Putamen (tissue), 1 donor: ENCODE measurements at places on chromosomes 2 and 18.

- DNase-seq = no peak
These were observed 97.8 kb downstream of the ZFP36L2 start for GRCh38 chr2:43128559-43128955.

GRCh38 chr18:57931038-57931437, 113.0 kb upstream of the NEDD4L start:
- no peak for DNase-seq

DNA sequence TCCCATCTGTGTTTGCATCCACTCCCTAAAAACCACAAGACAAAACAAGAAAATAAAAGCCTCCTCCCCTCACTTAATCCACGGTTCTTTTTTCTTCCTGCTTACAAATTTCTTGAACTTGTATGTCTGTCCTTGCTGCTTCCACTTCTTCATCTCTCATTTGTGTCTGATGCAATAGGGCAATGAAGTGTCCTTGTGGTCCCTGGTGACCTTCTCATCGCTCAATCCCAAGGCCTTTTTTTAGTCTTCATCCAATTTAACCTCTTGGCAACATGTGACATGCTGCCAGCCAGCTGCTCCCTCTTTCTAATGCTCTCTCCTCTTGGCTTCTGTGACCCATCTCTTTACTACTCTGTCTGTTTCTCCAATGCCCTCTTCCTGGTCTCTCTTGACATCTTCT, 87.6 kb downstream of the SEMA4F start:
- no peak for DNase-seq

GRCh38 chr18:1840878-1841277, 730.4 kb downstream of the METTL4 start:
- no peak for DNase-seq

- DNase-seq = no peak
These were observed 98.6 kb downstream of the IRS1 start for GRCh38 chr2:226701052-226701451.

DNA sequence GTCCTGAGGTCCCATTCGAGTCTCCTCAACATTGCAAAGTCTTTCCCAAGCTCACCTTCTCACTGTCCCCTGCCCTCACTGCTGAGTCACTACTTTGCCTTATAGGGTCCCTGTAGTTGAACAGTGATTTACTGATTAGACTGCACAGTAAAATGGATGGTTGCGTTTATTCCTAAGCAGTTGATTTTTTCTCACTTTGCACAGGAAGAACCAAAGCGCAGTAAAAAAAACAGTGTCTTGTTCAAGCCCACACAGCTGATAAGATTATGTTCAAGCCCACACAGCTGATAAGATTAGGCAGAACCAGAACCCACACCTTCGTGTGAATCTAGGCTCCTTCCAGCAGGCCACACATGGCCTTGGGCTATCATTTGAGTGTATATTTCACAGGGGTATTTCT, 215.3 kb upstream of the COPS8 start:
- no peak for DNase-seq

- DNase-seq = no peak
These were observed 11.4 kb downstream of the OSGEPL1 start for GRCh38 chr2:189751080-189751658.

GRCh38 chr2:49914281-49914680, 760.0 kb upstream of the FSHR start:
- no peak for DNase-seq

GRCh38 chr2:37645362-37645761, 26.1 kb downstream of the CDC42EP3 start:
- DNase-seq = no peak

GRCh38 chr2:80748592-80748991, 444.0 kb upstream of the LRRTM1 start:
- no peak for DNase-seq

- DNase-seq = no peak
These were observed 151.6 kb downstream of the FAM210A start for GRCh38 chr18:13574761-13575160.

DNA sequence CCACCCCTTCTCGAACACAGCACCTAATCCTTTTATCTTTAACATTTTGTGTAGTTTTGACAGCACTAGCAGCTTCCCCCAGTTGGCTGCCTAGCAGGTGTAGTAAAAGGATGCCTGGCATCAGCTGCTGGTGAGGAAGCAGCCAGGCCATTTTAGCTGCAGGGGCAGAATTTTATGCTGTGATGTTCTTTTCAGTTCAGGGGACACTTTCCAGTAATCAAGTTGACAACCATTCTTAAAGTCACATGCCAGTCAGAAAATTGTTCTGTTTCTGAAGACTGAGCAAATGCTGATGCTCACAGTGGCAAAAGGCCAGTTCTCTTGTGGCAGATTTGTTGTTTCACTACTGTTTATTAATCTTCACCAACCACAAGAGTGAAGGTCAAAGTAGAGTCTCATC, 570.8 kb downstream of the CCDC85A start:
- DNase-seq = no peak

- peak; percentile 8 for DNase-seq
These were observed 286.8 kb downstream of the ARL6IP6 start for GRCh38 chr2:153005071-153005730.

DNA sequence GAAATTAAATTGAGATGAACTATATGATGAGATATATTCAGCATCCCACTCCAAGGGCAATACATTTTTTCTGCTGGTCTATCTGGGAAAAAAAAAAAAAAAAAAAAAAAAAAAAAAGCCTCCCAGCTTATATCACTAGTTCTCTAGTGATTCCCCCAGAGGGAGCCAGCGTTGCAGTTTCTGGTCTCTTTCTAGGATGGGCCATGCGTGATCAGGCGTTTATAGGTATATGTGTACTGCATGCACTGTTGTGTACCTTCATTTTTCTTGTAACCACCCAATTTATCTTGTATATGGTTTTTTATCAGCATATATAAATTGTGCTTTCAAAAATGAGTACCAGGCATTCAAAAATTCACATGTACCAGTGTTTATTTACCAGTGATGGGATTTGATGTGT, 35.1 kb downstream of the DCDC2C start:
- DNase-seq = no peak

GRCh38 chr18:76816127-76816526, 6.2 kb upstream of the ZNF236 start:
- DNase-seq = no peak

DNA sequence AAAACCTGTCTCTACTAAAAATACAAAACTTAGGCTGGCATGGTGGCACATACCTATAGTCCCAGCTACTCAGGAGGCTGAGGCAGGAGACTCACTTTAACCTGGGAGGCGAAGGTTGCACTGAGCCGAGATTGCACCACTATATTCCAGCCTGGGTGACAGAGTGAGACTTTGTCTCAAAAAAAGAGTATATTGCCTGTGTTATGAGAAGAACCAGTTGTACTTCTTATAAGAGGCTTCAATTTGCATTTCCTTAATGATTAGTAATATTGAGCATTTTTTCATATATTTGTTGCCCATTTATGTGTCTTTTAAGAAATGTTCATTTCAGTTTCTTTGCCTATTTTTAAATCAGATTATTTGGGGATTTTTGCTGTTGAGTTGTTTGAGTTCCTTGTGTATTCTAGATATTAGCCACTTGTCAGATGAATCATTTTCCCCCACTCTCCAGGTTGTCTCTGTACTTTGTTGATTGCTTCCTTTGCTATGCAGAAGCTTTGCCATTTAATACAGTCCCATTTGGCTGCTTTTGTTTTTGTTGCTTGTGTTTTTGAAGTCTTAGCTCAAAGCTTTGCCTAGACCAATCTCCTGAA, 75.8 kb upstream of the LRPPRC start:
- no peak for DNase-seq

DNA sequence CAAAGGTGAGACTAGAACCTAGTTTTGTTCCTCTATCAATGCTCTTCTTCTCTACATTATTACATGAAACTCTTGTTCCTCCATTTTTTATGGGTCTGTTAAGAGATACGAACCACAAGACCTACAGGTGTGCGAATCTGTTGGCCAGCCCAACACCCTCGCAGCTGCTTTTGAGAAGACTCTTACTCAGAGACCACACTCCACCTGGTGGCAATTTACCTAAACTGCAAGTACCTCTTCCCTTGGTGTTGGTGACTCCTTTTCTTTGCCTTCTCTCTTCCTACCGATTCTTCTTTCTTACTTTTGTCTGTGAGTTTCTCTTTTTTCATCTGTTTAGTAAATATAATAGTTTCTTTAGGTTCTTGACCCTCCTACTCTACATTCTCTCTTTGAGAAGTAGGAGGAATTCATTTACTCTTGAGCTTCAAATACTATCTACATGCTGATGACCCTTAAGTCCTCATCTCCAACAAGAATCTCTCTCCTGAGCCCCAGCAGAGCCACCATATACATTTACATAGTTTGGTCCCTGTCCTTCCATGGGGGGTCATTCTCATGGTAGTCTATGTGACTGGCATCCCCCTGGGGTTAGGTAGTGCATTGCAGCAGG, 81.8 kb upstream of the GAREM1 start:
- DNase-seq = peak; percentile 21

GRCh38 chr2:52539026-52539970, 1228.3 kb upstream of the CHAC2 start:
- no peak for DNase-seq

DNA sequence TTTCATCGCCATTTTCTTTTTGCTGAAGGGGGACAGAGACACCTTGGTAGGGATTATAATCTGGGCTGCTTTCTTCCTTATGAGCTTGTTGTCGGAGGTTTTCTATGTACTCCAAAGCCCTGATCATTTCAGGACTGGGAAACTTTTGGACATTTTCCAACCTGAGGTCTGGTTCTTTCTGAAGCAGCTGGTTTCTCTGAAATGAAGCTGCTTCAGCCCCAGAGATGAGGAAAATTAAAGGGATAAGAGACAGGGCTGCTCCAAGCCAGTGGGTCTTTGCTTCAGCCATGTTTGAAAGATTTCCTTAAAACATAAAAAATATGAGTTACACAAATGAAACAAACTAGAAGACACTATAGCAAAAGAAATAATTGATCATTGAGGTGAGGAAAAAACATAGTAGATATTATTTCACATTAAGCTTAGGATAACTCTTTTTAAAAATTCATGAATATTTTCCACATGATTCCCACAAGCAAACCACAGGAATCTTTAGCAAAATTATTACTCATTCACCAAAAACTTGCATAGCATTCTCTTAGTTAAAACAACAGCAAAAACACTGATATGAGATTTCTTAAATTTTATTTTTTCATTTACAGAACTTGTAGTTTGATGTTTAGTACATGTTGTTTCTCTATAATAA, 3.0 kb downstream of the SCG2 start:
- DNase-seq = no peak

- DNase-seq = no peak
These were observed 150.6 kb downstream of the AGPS start for GRCh38 chr2:177543007-177543760.

- DNase-seq = no peak
These were observed 73.2 kb downstream of the BCL11A start for GRCh38 chr2:60480089-60480773.

DNA sequence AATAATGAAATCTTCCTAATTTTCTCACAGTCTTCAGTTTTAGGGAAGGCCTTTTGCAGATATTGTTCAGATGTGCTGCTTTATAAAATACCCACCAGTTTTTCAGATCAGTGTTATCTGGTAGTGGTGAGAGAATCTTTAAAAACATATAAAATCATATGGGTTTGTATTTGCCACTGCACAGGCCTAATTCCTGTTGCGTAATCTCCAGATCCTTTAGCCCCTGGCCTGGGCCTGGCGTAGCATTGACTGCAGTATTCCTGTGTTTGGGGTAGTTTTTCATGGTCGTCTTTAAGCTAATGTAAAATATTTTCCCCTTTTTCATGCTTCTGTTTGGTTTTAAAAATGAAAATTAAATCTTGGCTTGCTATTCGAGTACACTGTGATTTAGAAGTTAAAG, 43.2 kb downstream of the TSHZ1 start:
- no peak for DNase-seq

DNA sequence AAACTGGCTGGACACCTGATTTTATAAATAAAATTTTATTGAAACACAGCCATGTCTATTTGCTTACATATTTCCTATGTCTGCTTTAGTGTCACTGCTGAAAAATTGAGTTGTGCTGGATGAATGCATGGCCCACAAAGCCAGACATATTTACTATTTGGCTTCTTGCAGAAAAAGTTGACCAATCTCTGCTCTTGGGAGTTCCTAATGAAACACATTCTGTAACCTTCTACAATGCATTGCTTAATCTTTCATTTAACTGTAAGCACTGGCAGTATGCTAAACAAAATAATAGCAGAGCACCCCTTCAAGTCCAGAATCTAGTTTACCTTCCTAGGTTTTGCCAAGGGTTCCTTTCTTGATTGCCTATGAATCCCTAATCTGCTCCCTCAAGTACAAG, 17.7 kb upstream of the SERPINB7 start:
- no peak for DNase-seq

GRCh38 chr2:218852911-218853667, 6.5 kb upstream of the WNT6 start:
- peak; percentile 49 for DNase-seq

DNA sequence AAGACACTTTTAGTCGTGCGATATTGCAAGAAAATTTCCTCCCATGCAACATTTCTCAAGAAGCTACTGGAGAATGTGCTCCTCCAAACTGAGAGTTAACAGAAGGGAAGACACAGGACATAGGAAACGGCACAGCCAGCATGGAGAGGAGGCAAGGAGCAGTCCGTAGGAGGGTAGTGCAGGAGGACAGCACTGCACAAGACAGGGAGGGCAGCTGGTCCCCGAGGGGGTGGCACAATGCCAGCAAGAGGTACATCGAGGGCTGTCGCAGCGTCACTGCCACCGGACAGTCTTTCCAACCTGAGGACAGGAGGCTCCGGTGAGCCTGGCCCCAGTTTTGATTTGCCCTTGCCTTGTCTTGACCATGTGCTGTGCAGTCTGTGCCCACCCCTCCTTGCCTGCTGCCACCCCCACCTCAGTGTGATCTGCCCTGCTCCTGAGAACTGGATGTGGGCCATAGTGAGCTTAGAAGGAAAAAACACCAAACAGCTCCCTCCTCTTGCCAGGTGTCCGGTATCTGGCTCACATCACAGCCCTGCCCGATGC, 81.6 kb upstream of the LAPTM4A start:
- no peak for DNase-seq

DNA sequence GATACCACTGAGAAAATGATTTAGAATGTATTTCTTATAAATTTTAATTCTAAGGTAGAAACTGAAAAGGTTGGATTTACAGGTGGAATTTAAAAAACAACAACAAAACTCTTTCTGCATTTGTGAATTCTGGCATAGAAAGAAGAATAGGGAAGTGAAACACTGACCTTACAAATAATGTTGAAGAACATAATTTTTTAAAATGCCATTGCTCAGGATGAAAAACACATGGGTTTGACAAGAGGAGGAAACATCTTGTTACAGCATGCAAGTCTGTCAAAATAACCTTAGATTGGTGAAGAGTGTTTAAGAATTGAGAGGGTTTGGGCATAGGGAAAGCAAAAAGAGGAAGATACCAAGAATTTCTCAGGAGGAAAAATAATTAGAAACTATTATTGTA, 184.3 kb downstream of the UBE2E3 start:
- DNase-seq = no peak

GRCh38 chr2:195038153-195038552, 618.9 kb upstream of the SLC39A10 start:
- DNase-seq = no peak
